NB4 (cell line): ENCODE measurements at places on chromosomes 11 and 22.

GRCh38 chr11:86014221-86014620 is 54.7 kb downstream of the PICALM start:
- DNase-seq, result no peak

- DNase-seq, result no peak
Observed at GRCh38 chr11:79510960-79511359, 70.1 kb upstream of the TENM4 start.

DNA sequence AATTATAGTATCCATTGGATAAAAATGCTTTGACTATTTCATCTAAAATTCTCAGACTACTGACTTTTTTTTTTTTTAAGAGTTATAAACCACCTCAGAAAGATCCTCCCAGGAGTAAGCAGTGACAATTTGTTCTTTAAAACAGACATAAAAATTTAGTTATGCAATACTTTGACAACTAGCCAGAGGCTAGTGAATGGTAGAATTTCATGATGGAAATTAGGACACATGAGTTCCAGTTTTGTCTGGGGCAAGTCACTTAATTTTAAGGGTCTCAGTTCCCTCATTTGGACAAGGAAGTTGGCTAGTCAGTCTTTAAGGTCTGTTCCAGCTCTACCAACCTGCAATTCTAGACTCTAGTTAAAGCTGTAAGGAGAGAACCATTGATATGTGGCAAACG is 2.9 kb downstream of the IL18 start:
- DNase-seq, result no peak

- no peak for DNase-seq
Observed at GRCh38 chr11:41845066-41845465, 385.6 kb upstream of the LRRC4C start.

GRCh38 chr22:32331918-32332725 is 25.5 kb upstream of the RFPL3 start:
- DNase-seq, result no peak

GRCh38 chr11:117834068-117834810 is 9.7 kb upstream of the FXYD2 start:
- no peak for DNase-seq

GRCh38 chr11:118980191-118980881 is 8.8 kb downstream of the FOXR1 start:
- DNase-seq, result no peak

GRCh38 chr22:43889860-43890253 is 2.0 kb downstream of the PNPLA5 start:
- no peak for DNase-seq

GRCh38 chr11:11555208-11555607 is 66.6 kb downstream of the GALNT18 start:
- no peak for DNase-seq

GRCh38 chr11:10319702-10320558 is 15.1 kb downstream of the ADM start:
- no peak for DNase-seq

DNA sequence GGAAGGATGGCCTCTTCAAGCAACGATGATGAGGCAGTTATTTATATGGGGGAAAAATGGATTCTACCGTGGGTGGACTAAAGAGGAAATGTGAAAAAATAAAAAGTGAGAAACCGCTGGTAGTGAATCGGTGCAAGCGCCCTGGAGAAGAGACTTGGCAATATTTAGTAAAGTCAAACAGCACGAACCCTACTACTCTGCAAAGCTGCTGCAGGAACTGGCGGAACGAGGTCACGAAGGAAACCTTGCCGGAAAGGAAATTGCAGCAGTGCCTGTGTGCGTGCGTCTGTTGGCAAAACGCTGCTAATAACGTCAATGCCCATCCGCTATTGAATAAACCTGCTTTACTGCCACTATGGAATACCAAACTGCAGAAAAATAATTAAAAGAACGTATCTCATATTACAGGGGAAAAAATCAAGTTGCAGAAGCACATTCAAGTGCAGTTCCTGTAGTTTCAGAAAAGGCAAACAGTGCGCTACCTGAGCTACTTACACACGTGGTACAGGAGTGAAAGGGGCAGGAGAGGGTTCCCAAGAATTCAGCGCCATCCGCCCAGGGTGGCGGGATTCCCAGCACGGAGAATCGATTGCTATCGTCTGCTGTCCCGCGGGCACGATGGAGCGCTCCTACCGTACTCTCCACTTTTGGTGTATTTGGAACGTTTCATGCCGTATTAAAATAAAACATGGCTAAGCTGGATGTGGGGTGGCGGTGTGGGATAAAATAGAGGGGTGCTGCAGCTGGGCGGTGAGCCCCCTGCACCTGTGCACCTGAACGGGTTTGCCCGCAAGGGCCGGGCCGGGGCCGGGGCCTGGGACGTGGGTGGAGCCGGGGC is 585 bp upstream of the NADSYN1 start:
- DNase-seq, result peak; percentile 85

DNA sequence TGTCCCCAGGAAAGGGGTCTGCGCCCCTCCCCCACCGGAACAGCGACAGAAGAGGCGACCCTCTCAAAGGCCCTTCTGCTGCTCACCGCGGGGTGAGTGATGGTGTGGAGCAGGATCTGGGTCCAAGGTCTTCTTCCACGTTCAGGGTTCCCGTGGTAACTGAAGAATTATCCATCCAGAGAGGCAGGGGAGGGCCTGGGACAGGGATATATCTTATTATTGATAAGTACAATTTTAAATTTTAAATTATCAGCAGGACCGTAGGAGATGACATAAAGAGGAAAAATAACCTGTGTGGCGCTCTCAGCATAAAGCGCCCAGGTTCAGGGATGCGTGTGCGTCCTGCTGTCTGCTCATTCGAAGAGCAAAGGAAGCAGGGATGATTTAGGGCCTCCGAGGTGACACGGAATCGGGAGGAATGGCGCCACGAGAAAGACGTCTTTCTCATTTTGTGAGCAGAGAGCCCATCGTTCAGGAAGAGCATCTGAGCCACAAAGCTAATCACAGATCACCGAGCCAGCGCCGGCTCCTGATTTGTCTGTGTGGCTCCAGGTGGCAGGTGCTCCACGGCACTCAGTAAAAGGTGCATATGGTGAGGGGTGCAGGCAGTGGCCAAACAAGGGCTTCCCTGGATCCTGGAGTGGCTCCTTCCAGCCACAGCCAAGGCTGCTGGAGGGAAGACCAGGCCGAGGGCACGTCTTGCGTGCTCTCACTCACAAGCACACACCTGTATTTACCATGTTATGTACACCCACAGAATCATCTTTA is 19.3 kb downstream of the KRTAP5-5 start:
- no peak for DNase-seq

GRCh38 chr11:82733444-82734119 is at the start of gene FAM181B:
FAM181B (minus strand) TSS chr11:82733864; CDS start chr11:82733729, 135 bp downstream.
- DNase-seq, result peak; percentile 21

DNA sequence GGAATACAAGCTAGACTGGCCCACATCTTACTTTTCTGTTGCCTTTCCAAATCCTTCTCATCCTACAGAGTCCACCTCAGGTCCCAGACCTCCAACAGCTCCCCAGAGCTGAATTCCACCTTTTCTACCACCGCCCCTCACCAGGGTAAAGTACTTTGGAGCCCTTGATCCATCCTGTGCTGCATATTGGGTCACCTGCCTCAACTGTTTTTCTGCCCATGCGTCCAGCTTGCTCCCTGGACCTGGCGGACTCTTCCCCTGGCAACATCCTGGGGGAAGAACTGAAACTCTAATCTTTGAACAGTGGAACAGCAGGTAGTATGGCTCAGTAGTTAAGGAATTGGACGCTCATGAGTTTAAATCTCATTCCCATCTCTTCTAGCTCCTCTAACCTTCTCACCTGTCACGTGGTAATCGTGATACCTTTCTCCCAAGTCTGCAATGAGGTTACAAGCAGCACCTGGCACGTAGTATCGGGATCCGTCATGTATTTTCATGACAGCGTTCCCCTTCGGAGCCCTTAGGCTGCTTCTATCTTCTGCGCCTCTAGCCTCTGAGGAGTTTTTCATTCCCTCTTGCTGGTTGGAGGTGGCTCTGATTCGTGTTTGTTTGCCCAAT is 98.1 kb downstream of the CEP164 start:
- DNase-seq, result no peak

GRCh38 chr11:107198490-107199007 is 180.3 kb upstream of the GUCY1A2 start:
- peak; percentile 37 for DNase-seq

DNA sequence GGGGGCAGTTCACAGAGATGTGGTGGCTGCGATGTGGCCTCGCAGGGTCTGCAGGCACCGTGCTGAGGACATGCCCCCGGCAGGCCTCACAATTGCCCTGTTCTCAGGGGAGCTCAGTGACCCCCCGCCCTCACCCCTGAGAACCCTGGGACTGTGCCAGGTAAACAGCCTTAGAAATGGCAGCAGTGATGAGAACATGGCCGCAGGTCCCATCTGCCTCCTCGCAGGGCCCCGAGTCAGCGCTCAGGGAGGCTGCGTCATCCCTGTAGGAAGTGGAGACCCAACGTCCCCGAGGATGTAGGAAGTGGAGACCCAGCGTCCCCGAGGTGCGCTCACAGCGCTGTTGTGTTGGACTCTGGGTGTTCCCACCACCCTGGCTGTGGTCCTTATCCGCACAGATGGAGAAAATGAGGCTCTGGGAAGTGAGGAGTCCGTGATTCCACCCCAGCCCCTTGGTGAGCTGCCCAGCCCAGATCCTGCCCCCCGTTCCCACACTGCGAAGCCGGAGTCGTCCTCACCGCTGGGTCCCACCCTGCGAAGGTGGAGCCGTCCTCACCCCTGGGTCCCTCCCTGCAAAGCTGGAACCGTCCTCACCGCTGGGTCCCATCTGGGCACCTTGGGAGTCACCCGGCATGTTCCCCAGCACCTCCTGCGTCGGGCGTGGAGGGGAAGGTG is 1086.8 kb downstream of the BRD1 start:
- no peak for DNase-seq

- DNase-seq, result no peak
Observed at GRCh38 chr11:77223797-77224196, 77.7 kb downstream of the GDPD4 start.

DNA sequence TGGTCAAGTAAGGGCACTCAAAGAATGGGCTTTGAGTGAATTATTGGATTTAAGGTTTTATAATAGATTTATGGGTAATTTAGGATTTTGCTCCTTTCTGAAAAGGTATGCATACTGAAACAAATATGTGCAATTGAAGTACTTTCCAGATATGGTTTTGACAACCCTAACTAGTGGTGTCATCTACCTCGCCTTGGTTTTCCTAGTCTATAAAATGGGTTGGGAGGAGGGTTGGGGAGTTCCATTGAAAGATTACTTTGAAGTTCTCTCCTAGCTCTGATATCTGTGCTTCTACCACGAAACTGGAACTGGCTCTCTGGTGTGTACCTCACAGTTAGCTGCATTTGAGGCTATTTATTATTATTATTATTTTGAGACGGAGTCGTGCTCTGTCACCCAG is 431 bp upstream of the SPTBN2 start:
- DNase-seq, result no peak

DNA sequence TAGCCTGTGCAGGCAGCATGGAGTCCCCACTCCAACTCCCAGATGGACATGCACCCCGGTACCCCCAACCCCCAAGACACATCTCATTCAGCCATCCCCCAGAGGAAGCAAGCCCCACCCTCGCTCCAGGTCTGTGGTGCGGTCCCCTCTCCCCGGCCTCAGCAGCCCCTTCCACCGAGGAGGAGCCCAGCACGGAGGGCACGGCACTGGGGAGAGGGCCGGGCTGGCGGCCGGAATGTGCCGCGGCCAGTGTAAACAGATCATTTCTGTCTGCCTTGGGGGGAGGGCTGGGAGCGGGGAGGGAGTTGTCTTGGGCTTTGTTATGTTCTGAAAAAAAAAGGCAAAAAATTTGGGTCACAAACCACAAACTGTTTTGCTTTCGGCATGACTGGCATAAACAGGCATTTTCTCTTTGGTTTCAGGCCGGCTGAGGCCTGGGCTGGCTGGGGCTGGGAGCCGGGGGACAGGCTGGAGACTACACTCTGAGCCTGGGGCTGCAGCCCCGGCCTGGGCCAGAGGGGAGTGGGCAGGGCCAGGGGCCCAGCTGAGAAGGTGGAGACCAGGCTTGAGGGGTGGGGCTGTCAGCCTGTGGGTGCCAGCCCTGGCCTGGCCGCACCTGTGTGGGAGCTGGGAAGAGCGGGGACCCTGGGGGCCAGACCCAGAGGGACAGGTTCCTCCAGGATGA is 16.8 kb downstream of the IGF2 start:
- no peak for DNase-seq

DNA sequence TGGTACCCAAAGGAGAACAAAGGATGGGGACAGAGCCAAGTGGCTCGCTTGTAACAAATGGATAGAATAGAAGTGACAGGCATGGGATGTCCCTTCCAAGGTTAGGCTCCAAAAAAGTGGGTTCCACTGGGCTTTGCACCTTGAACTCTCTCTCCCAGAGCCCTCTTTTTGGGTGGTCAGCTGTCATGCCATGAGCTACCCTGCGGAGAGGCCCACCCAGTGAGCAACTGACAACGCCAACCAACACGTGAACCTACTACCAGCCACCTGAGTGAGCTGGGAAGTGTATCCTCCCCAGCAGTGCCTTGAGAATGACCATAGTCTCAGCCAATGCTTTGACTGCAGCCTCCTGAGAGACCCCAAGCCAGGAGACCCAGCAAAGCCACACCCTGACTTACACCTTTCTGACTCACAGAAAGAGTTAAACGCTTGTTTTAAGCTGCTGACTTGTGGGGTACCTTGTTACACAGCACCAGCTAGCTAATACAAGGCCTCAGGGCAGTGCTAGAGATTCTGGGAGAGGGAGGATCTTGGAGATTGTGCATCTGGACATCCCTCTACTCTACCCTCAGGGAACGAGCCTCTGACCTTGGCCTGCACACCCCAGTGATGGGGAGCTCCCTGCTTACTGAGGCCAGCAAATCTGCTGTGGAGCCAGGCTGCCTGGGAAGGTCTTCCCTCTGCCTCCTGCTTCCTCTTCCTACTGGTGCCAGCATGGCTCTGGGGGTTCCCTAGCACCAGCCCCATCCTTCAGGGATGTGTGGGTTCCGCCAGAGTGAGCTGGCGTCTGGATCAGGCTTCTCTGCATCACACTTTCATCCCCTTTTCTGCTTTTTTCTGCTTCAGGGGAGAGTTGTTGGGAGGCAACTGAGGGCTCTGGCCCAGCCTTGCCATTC is 29.1 kb upstream of the RFPL3 start:
- no peak for DNase-seq

- DNase-seq, result no peak
Observed at GRCh38 chr11:115607621-115608221, 103.5 kb upstream of the CADM1 start.

DNA sequence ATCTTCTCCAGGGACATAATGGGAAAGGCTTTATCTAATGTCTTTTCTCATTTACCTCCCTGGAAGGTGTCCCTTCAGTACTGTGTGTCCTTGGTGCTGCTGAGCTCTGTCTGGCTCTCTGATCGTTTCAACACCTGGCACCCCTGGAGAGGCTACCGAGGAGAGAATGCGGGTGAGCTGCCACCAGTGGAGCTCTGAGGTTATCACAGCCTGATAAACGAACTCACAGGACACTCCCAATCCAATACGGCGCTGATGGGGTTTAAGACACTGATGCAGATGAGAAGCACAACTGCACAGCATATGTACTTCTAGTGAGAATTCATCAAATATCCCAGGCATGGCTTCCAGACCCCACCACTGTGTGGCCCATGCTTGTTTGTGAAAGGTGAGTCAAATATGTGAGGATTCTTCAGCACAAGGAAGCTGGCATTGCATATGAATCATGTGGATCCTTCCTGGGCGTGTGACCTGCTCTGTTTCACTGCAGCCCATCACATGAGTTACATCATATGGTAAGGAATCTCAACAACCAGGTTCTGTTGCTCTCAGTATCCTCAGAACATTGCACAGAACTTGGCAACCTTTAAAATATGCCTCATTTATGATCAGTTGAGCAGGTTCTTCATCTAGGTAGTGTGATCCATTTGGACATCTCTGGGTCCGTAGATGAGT is 34.8 kb upstream of the VWA5A start:
- DNase-seq, result no peak
